H9 (cell line): ENCODE measurements at places on chromosomes 2 and 18. TPM values are rescaled to one million over a fixed set of nuclear protein-coding genes. Genes with fewer than 3 reads are reported as not detected.

The DLGAP1 gene
- 20.0 and 23.2 TPM in 2 replicates for total RNA-seq

The STK17B gene
- total RNA-seq, result 6.1 and 6.3 TPM in 2 replicates

- no peaks in the 10 kb centered on the region for H3K36me3 ChIP-seq
- DNase-seq, result no peak
- no peak overlapping the region for H3K27ac ChIP-seq
- H3K27me3 ChIP-seq, result no peaks in the 10 kb centered on the region
- no peaks in the 10 kb centered on the region for H3K4me1 ChIP-seq
These were observed 33.7 kb downstream of the EMILIN2 start for GRCh38 chr18:2880473-2880872.

The PLEK gene
- total RNA-seq, result not detected in 2 replicates

GRCh38 chr18:31486165-31486564 is 11.8 kb upstream of the DSG2 start:
- H3K36me3 ChIP-seq, result no peaks in the 10 kb centered on the region
- H3K27me3 ChIP-seq, result no peaks in the 10 kb centered on the region
- H3K27ac ChIP-seq, result no peak overlapping the region
- H3K4me3 ChIP-seq, result no peak overlapping the region
- DNase-seq, result no peak

GRCh38 chr2:133523406-133523805 is 44.9 kb downstream of the NCKAP5 start:
- no peak for DNase-seq
- no peaks in the 10 kb centered on the region for H3K36me3 ChIP-seq
- peaks cover 36% of the 10 kb centered on the region; the same call in 1 of the 2 replicates for H3K27me3 ChIP-seq
- no peak overlapping the region; the same call in 2 of the 3 replicates for H3K4me3 ChIP-seq

- H3K36me3 ChIP-seq, result no peaks in the 10 kb centered on the region
- no peak for DNase-seq
- peaks cover 17% of the 10 kb centered on the region for H3K27me3 ChIP-seq
These were observed 13.7 kb upstream of the ECEL1 start for GRCh38 chr2:232501331-232501771.

DNA sequence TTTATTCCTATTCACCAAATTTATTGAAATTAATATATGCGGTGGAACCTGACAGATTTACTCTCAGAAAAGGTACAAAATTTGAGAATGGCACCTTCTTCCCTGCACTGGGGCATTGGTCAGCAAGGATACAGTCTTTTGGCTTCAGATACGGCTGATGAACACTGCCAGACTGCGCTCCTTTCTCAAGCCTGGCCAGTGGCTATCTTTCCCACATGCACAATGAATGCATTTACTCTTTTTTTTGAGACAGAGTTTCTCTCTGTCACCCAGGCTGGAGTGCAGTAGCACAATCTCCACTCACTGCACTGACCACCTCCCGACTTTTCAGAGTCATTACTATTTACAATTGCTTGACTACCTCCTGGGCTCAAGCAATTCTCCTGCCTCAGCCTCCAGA is 61.6 kb downstream of the MOB4 start:
- no peak for DNase-seq
- peaks cover 15% of the 10 kb centered on the region; the same call in 1 of the 2 replicates for H3K4me1 ChIP-seq
- H3K27me3 ChIP-seq, result no peaks in the 10 kb centered on the region
- H3K36me3 ChIP-seq, result peaks cover 30% of the 10 kb centered on the region
- H3K27ac ChIP-seq, result peak overlapping the region; percentile 64

The LIMS4 gene
- total RNA-seq, result 0.55 and 0.70 TPM in 2 replicates

DNA sequence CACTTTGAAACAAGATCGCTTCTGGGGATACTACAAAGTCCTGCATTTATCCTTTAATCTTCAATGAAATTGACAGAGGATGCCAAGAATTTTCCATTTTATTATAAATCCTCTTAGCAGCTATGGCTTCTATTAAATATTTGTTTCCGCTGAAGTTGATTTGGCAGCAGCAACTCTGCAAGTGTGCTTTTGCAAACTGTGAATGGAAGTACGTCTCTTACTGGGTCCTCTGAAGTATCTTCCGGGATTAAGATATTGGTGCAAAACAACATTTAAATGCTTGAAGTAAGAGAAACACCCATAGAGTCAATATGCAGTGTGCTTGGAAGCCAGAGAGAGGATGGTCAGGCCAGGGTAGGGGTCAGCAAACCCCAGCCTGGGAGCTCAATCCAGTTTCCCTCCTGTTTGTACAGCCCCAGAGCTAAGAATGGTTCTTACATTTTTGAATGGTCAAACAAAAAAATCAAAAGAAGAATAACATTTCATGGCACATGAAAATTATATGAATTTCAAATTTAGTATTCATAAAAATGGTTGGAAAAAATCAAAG is 13.6 kb downstream of the CCDC68 start:
- no peak for DNase-seq
- H3K4me3 ChIP-seq, result no peak overlapping the region
- H3K27ac ChIP-seq, result no peak overlapping the region

The POTEE gene
- total RNA-seq, result 1.1 and 1.2 TPM in 2 replicates

The RGPD4 gene
- 0.07 TPM in 2 replicates for total RNA-seq

- H3K27me3 ChIP-seq, result peaks cover 34% of the 10 kb centered on the region
- H3K36me3 ChIP-seq, result peaks cover 2% of the 10 kb centered on the region; the same call in 2 of the 3 replicates
- H3K27ac ChIP-seq, result no peak overlapping the region
- H3K4me1 ChIP-seq, result no peaks in the 10 kb centered on the region; the same call in 1 of the 2 replicates
- peak; percentile 69 for DNase-seq
- H3K4me3 ChIP-seq, result peak overlapping the region; percentile 60
These were observed 1.6 kb downstream of the TSHZ1 start for GRCh38 chr18:75211953-75212750.

The SCYGR8 gene
- total RNA-seq, result not detected in 2 replicates

- H3K27me3 ChIP-seq, result no peaks in the 10 kb centered on the region
- H3K27ac ChIP-seq, result no peak overlapping the region
- no peaks in the 10 kb centered on the region for H3K36me3 ChIP-seq
- no peak for DNase-seq
- no peaks in the 10 kb centered on the region for H3K4me1 ChIP-seq
- H3K4me3 ChIP-seq, result no peak overlapping the region
These were observed 61.0 kb upstream of the VPS54 start for GRCh38 chr2:64080179-64080578.

The PRKAG3 gene
- not detected in 2 replicates for total RNA-seq

GRCh38 chr2:10659898-10660568 is 29.7 kb downstream of the NOL10 start:
- H3K4me1 ChIP-seq, result no peaks in the 10 kb centered on the region
- H3K36me3 ChIP-seq, result peaks cover 3% of the 10 kb centered on the region; the same call in 2 of the 3 replicates
- no peak overlapping the region for H3K4me3 ChIP-seq
- DNase-seq, result peak; percentile 63
- H3K27me3 ChIP-seq, result no peaks in the 10 kb centered on the region

GRCh38 chr2:56648802-56649201 is 465.0 kb downstream of the CCDC85A start:
- H3K27ac ChIP-seq, result no peak overlapping the region
- no peaks in the 10 kb centered on the region for H3K27me3 ChIP-seq
- no peak for DNase-seq
- no peaks in the 10 kb centered on the region for H3K4me1 ChIP-seq
- no peaks in the 10 kb centered on the region for H3K36me3 ChIP-seq
- no peak overlapping the region for H3K4me3 ChIP-seq

The PPM1G gene
- 146 and 150 TPM in 2 replicates for total RNA-seq

- H3K4me1 ChIP-seq, result peaks cover 3% of the 10 kb centered on the region; the same call in 1 of the 2 replicates
- no peak for DNase-seq
- no peak overlapping the region for H3K4me3 ChIP-seq
- no peaks in the 10 kb centered on the region for H3K27me3 ChIP-seq
These were observed 1.7 kb upstream of the SLC25A12 start for GRCh38 chr2:171895786-171896185.

- no peak for DNase-seq
- no peaks in the 10 kb centered on the region for H3K36me3 ChIP-seq
- no peak overlapping the region for H3K4me3 ChIP-seq
- H3K27me3 ChIP-seq, result no peaks in the 10 kb centered on the region; the same call in 1 of the 2 replicates
- no peaks in the 10 kb centered on the region for H3K4me1 ChIP-seq
These were observed 852.9 kb downstream of the DCDC2C start for GRCh38 chr2:4556135-4556896.

DNA sequence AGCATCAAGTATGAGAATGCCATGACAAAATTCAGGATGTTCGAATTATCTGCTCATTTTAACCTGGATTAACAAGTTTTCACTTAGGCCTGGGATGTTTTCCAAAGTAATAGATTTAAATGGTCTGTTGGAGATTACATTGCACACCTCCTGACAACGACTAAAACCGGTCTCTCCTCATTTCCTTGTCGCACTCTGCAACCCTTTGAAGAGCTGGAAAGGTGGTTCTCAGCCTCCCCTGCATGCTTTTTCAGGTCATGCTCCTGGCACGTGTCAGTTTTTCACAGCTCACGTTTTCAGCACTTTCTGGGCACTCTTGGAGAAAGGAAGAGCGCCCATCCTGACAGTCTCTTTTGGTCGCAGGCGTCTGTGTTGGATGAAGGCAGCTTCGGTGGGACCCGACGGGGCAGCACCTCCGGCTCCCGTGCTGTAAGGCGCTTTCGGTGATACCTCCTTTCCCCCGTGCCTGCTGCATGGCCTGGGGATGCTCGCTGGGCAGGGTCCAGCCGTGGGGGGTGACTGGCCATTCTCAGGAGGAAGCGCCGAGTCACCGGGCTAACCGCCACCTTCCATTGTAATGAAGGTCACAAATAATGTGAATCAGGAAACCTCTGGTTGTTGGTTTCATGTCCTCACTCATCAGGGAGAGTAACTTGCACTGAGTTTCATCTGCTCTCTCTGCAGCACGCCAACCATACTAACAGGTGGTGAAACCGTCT is 63.5 kb upstream of the RBM44 start:
- 0 out of 3 replicates have a peak overlapping the region, but pooled peaks have one; percentile 43 for H3K4me3 ChIP-seq
- no peaks in the 10 kb centered on the region for H3K27me3 ChIP-seq
- DNase-seq, result peak; percentile 54
- H3K27ac ChIP-seq, result no peak overlapping the region
- peaks cover 3% of the 10 kb centered on the region; the same call in 2 of the 3 replicates for H3K36me3 ChIP-seq

The SERPINB8 gene
- total RNA-seq, result 2.1 and 2.9 TPM in 2 replicates

The ACVR1C gene
- 0.81 and 1.0 TPM in 2 replicates for total RNA-seq

The LYPD1 gene
- total RNA-seq, result 10.6 and 11.2 TPM in 2 replicates

- no peaks in the 10 kb centered on the region for H3K27me3 ChIP-seq
- no peaks in the 10 kb centered on the region for H3K4me1 ChIP-seq
- no peak for DNase-seq
- no peak overlapping the region for H3K27ac ChIP-seq
- no peak overlapping the region for H3K4me3 ChIP-seq
These were observed 76.9 kb upstream of the AGAP1 start for GRCh38 chr2:235416858-235417499.

GRCh38 chr2:128445523-128445900 is 126.8 kb upstream of the HS6ST1 start:
- H3K27me3 ChIP-seq, result no peaks in the 10 kb centered on the region
- DNase-seq, result peak; percentile 12
- H3K4me1 ChIP-seq, result peaks cover 3% of the 10 kb centered on the region; the same call in 1 of the 2 replicates
- no peak overlapping the region for H3K4me3 ChIP-seq
- no peak overlapping the region for H3K27ac ChIP-seq
- H3K36me3 ChIP-seq, result no peaks in the 10 kb centered on the region

The DSC1 gene
- not detected in 2 replicates for total RNA-seq

DNA sequence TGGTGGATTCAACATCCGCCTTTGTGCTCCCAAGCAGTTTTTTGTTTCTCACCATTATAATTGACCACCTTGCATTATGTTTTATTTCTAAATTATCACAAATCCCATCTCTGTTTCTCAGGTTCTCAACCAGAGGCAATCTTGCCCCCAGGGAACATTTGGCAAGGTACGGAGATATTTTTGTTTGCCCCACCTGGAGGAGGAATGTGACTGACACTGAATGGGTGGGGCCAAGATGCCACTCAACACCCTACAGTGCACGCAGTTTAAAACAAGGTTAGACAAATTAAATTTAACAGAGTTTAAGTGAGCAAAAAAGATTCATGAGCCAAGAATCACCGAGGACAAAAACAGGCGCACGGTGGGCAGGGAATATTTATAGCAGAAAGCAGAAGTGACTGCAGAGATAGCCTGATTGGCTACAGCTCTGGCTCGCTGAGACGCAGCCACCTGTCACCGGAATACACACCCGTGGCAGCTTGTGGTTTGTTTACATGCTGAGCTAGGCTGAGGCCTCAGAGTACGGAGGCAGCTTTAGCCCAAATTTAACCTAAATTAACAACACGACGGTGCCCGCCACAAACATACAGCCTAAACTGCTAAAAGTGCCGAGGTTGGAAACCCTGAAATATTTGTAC is 150.0 kb upstream of the ALKAL2 start:
- H3K27ac ChIP-seq, result no peak overlapping the region
- peak; percentile 24 for DNase-seq
- no peaks in the 10 kb centered on the region for H3K4me1 ChIP-seq
- no peaks in the 10 kb centered on the region for H3K27me3 ChIP-seq

DNA sequence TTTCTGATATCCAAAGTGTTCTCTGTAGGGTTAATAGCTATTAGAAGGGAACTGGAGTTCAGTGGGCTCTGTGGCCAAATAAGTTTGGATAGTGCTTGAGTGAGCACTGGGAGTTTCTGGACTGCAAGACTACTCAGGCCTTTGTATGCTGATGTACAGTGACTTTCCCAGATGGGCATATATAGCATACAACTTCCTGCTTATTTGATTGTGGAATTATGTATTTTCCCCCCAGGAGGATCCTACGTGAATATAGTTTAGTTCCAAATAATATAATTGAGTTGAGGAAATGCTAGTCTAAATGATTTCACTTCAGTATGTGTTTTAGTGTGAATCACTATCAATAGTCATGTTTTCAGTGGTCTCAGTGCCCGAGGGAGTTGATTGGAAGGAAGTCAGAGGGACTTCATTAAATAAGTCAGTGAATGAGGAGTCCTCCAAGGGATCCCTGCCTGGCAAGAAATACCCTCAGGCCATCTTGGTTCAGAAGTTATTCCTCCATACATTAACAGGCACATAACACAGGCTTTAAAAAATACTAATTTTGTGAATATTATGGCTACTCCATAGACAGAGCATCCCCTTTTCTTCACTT is 251.4 kb downstream of the PRKCE start:
- H3K4me3 ChIP-seq, result no peak overlapping the region
- H3K27me3 ChIP-seq, result no peaks in the 10 kb centered on the region
- no peaks in the 10 kb centered on the region for H3K4me1 ChIP-seq
- no peaks in the 10 kb centered on the region for H3K36me3 ChIP-seq
- DNase-seq, result no peak
- no peak overlapping the region for H3K27ac ChIP-seq

The MCEE gene
- total RNA-seq, result 12.5 and 13.7 TPM in 2 replicates

The REG3A gene
- not detected in 2 replicates for total RNA-seq

The DARS1 gene
- total RNA-seq, result 117 and 122 TPM in 2 replicates

DNA sequence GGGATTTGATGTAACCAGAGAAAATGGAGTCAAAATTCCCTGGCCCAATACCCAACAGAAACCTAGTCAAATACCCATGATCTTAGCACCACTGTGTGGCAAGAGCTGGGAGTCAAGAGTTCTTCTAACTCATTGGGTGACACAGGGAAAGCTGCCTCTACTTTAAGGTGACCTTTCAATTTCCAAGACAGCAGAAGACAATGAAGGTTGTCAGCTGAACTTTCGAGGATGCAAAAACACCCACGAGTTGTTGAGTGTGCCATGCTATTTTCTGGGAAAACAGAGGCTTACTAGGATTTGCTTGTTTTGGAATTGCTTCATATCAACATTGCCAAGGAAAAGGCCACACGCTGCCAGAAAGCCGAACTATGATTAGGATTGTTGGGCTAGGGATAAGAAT is 61.6 kb upstream of the CYRIA start:
- no peak overlapping the region for H3K27ac ChIP-seq
- peaks cover 3% of the 10 kb centered on the region; the same call in 1 of the 2 replicates for H3K4me1 ChIP-seq
- no peak overlapping the region for H3K4me3 ChIP-seq
- no peaks in the 10 kb centered on the region for H3K36me3 ChIP-seq
- H3K27me3 ChIP-seq, result no peaks in the 10 kb centered on the region
- DNase-seq, result no peak

- no peak for DNase-seq
- no peaks in the 10 kb centered on the region for H3K27me3 ChIP-seq
- H3K4me3 ChIP-seq, result no peak overlapping the region
- H3K4me1 ChIP-seq, result peaks cover 4% of the 10 kb centered on the region; the same call in 1 of the 2 replicates
- no peak overlapping the region for H3K27ac ChIP-seq
These were observed 28.0 kb downstream of the KCNK3 start for GRCh38 chr2:26720322-26721114.
